ENCODE measurements at places on chromosomes 2 and 18.

DNA sequence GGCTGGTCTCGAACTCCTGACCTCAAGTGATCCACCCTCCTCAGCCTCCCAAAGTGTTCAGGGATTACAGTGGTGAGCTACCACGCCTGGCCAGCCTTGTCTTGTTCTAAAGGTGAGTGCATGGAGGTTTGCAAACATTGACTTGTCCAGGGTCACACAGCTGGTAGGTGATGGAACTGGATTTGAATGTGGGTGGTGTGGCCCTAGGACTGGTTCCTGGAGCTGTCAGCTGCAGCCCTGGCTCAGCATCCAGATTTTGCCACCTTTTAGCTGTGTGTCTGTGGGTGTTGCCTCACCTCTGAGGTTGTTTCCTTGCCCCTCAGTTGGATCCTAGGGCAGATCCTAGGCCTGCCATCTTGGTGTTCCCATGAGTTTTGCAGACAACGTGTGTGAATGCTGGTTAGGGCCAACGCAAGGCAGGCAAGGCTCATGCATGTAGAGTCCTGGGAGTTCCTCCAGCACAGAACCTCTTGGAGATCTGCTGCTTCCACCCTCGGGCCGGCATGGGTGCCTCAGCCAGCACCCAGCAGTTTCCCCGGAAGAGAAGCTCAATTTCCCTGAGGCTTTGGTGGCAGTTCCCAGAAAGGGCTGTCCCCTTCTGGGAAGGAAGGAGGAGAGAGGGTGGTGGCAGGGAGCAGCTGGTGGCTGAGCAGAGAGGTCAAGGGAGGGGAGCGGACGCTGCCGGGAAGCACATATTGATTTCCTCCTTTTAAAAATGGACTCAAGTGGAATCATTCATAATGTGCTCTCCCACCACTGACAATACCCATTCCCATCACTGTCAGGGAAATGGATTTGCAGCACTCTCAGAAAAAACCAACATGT is 127.6 kb upstream of the HS6ST1 start:
- H3K4me1 ChIP-seq, result no peaks in the 10 kb centered on the region
- H3K4me3 ChIP-seq, result no peak overlapping the region
- H3K27me3 ChIP-seq, result no peaks in the 10 kb centered on the region
- DNase-seq, result no peak

DNA sequence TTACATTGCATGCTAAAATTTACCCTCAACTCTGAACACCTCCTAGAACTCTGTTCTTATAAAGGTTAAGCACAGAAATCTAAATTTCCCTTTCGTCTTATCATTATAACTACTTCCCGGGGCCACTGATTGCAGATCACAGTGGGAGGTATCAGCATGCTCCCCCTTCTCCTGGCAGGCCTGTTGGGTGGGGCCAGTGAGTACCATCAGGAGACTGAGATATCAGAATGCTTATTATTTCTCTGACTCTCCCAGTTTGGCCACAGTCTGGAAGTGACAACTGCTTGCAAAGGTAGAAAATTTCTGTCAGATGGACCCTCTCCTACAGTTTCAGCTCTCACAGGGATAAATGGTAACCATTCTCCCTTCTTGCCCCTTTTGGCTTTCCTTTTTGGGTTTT is 62.6 kb downstream of the DSEL start:
- no peaks in the 10 kb centered on the region for H3K4me1 ChIP-seq
- H3K4me3 ChIP-seq, result no peak overlapping the region
- H3K27me3 ChIP-seq, result no peaks in the 10 kb centered on the region
- no peaks in the 10 kb centered on the region for H3K36me3 ChIP-seq
- H3K27ac ChIP-seq, result no peak overlapping the region
- DNase-seq, result no peak

GRCh38 chr2:138235041-138235440 is 266.5 kb upstream of the SPOPL start:
- H3K27me3 ChIP-seq, result no peaks in the 10 kb centered on the region
- peaks cover 9% of the 10 kb centered on the region for H3K4me1 ChIP-seq
- no peak for DNase-seq
- H3K4me3 ChIP-seq, result no peak overlapping the region

DNA sequence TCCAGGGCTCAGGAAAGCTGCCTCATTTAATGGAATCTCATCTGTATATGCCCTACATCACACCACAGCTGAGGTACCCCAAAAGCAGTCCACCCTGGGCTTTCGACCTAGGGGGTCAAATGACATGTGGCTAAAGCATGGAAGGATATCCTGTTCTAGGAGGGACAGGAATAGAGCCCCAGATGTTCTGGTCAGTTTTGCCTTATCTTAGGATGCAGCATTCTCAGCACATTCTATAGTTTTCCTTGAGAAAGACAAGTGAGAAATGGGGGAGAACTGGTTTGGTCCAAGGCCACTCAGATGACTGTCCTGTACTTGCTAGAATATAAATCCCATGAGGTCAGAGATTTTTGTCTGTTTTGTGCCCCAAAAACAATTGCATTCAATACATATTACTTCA is 688.0 kb upstream of the ZEB2 start:
- no peaks in the 10 kb centered on the region for H3K36me3 ChIP-seq
- no peaks in the 10 kb centered on the region for H3K4me1 ChIP-seq
- H3K4me3 ChIP-seq, result no peak overlapping the region
- H3K27me3 ChIP-seq, result no peaks in the 10 kb centered on the region

GRCh38 chr2:24304098-24304497 is 56.2 kb downstream of the ITSN2 start:
- H3K36me3 ChIP-seq, result peaks cover 29% of the 10 kb centered on the region
- H3K27ac ChIP-seq, result no peak overlapping the region
- no peak for DNase-seq
- H3K4me1 ChIP-seq, result no peaks in the 10 kb centered on the region
- H3K4me3 ChIP-seq, result no peak overlapping the region
- no peaks in the 10 kb centered on the region for H3K27me3 ChIP-seq

- no peaks in the 10 kb centered on the region for H3K4me1 ChIP-seq
- DNase-seq, result no peak
- no peak overlapping the region for H3K4me3 ChIP-seq
- H3K36me3 ChIP-seq, result no peaks in the 10 kb centered on the region
- no peak overlapping the region for H3K27ac ChIP-seq
These were observed 41.2 kb upstream of the HS6ST1 start for GRCh38 chr2:128359841-128360240.

- no peaks in the 10 kb centered on the region for H3K27me3 ChIP-seq
- DNase-seq, result no peak
- H3K4me3 ChIP-seq, result no peak overlapping the region
- H3K36me3 ChIP-seq, result no peaks in the 10 kb centered on the region
- no peaks in the 10 kb centered on the region for H3K4me1 ChIP-seq
These were observed 429.2 kb downstream of the TDRD15 start for GRCh38 chr2:21552981-21553380.

DNA sequence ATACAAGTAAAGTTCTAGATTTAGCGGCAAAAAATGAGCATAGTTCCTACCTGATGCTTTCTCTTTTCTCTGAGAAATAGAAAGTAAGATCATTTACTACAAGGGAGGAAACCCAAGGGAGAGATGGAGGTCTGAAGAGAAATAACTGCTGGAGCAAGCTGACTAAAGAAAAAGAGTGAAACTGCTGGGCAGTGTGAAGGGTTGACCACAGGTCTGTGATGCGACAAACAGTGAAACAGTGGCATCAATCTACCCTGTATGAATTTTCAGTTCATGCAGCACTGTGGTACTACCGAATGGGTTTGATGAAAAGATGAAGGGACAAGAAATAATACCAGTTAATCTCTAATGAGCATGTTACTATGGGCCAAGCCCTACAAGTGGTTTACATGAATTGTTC is 52.2 kb downstream of the CUL3 start:
- H3K27me3 ChIP-seq, result no peaks in the 10 kb centered on the region
- no peak overlapping the region for H3K27ac ChIP-seq
- no peaks in the 10 kb centered on the region for H3K4me1 ChIP-seq
- peaks cover 25% of the 10 kb centered on the region for H3K36me3 ChIP-seq
- no peak for DNase-seq
- H3K4me3 ChIP-seq, result no peak overlapping the region

DNA sequence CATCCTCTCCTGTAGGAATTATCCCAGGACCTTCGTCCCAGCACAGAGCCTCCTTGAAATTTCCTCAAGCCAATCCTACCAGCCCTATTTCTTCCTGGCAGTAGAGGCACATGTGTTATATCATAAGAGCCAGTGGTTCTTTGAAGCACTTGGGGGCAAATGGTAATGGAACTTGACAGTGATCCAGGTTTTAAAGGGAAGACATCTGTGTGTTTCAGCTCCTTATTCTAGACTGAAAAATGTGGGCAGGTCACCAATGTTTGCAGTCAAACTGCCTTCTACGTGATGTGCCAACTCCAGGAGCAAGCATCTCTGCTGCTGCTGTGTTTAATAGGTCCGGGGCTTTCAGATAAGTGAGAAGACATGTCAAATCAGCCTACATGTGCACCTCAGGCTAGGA is 157.1 kb downstream of the GALNT14 start:
- H3K27me3 ChIP-seq, result no peaks in the 10 kb centered on the region
- no peaks in the 10 kb centered on the region for H3K4me1 ChIP-seq
- DNase-seq, result no peak
- H3K4me3 ChIP-seq, result no peak overlapping the region

- no peak overlapping the region for H3K27ac ChIP-seq
- no peaks in the 10 kb centered on the region for H3K36me3 ChIP-seq
- DNase-seq, result no peak
- H3K4me1 ChIP-seq, result peaks cover 3% of the 10 kb centered on the region
These were observed 42.1 kb downstream of the TMEM37 start for GRCh38 chr2:119473621-119474370.

DNA sequence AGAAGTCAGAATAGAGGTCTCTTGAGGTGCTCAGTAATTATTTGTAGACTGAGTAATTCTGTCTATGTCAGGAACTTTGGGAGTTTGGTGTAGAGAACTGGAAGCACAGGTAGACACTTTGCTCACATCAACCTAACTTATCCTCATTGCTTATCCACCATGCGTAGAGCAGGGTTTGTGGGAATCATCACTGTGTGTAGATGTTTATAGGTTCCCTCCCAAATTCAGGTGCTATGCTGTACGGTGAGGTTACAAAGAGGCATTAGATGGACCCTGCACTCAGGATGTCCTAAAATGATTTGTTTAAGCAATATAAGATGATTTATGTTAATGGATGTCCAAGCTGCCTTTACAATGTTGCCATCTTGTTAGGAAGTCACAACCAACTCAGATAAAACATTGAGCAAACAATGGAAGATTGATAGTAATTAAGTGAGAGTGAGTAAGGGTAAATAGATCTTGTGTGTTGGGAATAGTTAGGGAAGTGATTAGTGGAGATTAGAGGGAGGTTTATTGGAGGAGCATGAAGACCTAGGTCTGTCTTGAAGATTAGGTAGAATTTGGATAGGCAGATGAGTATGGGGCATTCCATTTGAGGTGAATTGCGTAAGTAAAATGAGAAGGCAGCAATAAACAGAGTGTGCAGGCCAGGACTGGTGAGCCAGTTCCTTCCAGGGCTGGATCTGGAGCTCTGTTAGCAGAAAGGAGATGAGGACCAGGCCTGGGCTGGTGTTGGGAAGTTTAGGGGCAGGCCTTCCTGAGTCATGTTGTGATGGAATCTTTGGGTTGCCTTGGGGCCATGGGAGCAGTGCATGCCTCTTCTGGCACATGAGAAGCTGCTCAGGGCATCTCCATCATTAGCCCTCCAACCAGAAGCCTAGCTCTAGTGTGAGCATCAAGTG is 12.1 kb downstream of the EPAS1 start:
- no peaks in the 10 kb centered on the region for H3K36me3 ChIP-seq
- no peak overlapping the region for H3K27ac ChIP-seq
- H3K27me3 ChIP-seq, result no peaks in the 10 kb centered on the region
- DNase-seq, result no peak
- H3K4me1 ChIP-seq, result peaks cover 9% of the 10 kb centered on the region

GRCh38 chr2:235570966-235571692 is 77.3 kb downstream of the AGAP1 start:
- H3K4me1 ChIP-seq, result no peaks in the 10 kb centered on the region
- H3K36me3 ChIP-seq, result no peaks in the 10 kb centered on the region
- H3K4me3 ChIP-seq, result no peak overlapping the region
- DNase-seq, result no peak
- no peak overlapping the region for H3K27ac ChIP-seq
- H3K27me3 ChIP-seq, result peaks cover 83% of the 10 kb centered on the region

DNA sequence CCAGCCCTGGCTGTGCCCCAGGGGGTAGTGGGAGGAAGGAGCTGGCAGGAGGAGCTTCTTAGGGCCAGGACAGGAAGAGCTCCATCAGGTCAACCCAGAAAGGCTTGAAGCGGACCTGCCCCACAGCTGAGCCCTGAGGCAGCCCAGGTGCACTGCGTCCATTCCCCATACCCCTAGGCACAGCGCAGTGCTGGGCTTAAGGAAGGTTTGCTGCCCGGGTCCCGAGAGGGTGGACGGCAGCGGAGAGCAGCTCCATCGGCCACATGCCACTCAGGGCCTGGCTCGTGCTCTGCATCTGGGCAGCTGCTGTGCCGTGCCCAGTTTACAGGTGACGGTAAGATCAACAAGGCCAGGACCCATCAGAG is 26.4 kb downstream of the DNMT3A start:
- DNase-seq, result no peak
- H3K4me1 ChIP-seq, result peaks cover 33% of the 10 kb centered on the region
- H3K27ac ChIP-seq, result no peak overlapping the region
- no peak overlapping the region for H3K4me3 ChIP-seq
- no peaks in the 10 kb centered on the region for H3K27me3 ChIP-seq
- peaks cover 16% of the 10 kb centered on the region for H3K36me3 ChIP-seq

- no peaks in the 10 kb centered on the region for H3K27me3 ChIP-seq
- H3K4me1 ChIP-seq, result no peaks in the 10 kb centered on the region
- H3K4me3 ChIP-seq, result no peak overlapping the region
These were observed 59.7 kb downstream of the SCG2 start for GRCh38 chr2:223542501-223542900.

DNA sequence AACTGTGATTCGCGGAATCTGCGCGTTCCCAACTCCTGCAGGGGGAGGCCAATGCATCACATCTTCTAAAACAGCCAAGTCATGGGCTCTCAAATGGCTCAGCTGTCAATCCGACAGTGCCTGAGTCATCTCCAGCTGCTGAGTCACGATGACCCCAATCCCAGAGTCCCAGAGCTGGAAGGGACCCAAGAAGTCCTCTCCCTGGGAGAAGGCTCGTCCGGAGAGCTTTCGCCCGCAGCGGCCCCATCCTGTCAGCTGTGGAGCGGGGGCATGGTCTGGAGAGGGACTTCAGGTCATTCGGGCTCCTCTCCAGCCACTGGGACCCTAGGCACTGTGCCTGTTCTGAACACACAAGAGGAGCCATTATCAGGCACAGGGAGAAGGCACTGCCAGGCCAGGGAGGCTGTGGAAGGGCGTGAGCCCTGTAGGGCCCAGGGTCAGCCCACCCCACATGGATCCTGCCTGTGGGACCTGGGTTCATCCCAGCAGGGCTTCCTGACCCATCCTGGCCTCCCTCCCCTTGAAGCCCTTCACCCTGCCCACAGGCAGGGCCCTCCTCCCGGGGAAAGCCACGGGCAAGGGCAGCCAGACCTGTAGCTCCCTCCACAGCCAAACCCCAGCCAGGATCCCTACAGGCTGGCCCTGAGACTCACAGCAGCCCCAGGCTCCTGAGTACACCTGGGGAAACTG is 47.6 kb upstream of the GPC1 start:
- no peak overlapping the region for H3K4me3 ChIP-seq
- H3K4me1 ChIP-seq, result peaks cover 17% of the 10 kb centered on the region
- H3K27me3 ChIP-seq, result no peaks in the 10 kb centered on the region
- DNase-seq, result no peak
- H3K36me3 ChIP-seq, result no peaks in the 10 kb centered on the region
- no peak overlapping the region for H3K27ac ChIP-seq

GRCh38 chr2:141767691-141768090 is 363.1 kb downstream of the LRP1B start:
- H3K27me3 ChIP-seq, result no peaks in the 10 kb centered on the region
- no peak overlapping the region for H3K27ac ChIP-seq
- H3K4me1 ChIP-seq, result no peaks in the 10 kb centered on the region

- no peaks in the 10 kb centered on the region for H3K27me3 ChIP-seq
- H3K36me3 ChIP-seq, result no peaks in the 10 kb centered on the region
- no peak for DNase-seq
- no peak overlapping the region for H3K27ac ChIP-seq
- H3K4me1 ChIP-seq, result no peaks in the 10 kb centered on the region
These were observed 80.0 kb upstream of the TMEM200C start for GRCh38 chr18:5975111-5976002.
